ENCODE measurements at places on chromosomes 4 and X.

- no peak for DNase-seq
These were observed 209.4 kb upstream of the NEIL3 start for GRCh38 chr4:177100307-177100706.

DNA sequence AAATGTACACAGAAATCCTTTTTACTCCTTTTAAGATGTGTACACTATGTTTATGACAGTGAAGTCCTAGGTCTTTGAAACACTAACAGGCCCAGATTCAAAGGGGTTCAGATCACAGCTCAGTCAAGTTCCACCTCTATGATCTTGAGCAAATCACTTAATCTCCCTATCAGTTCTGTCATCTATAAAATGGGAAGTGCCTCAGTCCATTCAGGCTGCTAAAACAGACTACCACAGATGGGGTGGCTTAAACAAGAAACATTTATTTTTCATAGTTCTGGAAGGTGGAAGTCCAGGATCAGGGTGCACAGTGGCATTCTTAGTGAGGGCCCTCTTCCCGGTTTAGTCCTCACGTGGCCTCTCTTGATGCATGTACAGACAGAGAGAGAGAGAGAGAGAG is 117.1 kb downstream of the CORIN start:
- DNase-seq: no peak

GRCh38 chr4:72843466-72843865 is 226.1 kb downstream of the COX18 start:
- DNase-seq: no peak

- no peak for DNase-seq
These were observed 131.2 kb downstream of the GLRA3 start for GRCh38 chr4:174697896-174698295.

DNA sequence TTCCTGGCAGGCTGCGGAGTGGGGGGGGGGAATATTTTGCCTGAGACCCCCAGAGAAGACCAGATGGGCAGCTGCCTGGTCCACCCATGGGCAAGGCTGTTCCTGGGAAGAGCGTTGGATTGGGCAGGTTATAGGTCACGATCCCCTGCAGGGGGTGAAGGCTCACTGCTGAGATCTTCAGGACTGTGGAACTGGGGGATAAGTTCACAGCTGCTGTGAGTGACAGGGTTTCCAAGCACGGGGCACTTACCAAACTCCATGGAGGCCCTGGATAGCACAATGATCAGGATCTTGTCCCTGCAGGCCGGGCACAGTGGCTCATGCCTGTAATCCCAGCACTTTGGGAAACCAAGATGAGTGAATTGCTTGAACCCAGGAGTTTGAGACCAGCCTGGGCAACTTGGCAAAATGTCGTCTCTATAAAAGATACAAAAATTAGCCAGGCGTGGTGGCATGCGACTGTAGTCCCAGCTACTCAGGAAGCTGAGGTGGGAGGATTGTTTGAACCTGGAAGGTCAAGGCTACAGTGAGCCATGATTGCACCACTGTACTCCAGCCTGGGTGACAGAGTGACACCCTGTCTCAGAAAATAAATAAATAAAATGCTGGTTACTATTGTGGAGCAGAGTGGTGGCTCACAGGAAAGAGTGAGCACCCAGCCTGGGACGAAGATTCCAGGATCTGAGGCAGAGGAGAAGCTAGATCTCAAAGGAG is 68.0 kb upstream of the HELT start:
- no peak for DNase-seq

GRCh38 chr4:168118116-168118655 is 25.8 kb downstream of the ANXA10 start:
- DNase-seq: no peak

GRCh38 chr4:138595731-138596460 is 353.7 kb upstream of the SLC7A11 start:
- no peak for DNase-seq

GRCh38 chr4:23039818-23040217 is 347.1 kb downstream of the GBA3 start:
- DNase-seq: no peak

- DNase-seq: no peak
These were observed 11.0 kb upstream of the FGF5 start for GRCh38 chr4:80255329-80256095.

DNA sequence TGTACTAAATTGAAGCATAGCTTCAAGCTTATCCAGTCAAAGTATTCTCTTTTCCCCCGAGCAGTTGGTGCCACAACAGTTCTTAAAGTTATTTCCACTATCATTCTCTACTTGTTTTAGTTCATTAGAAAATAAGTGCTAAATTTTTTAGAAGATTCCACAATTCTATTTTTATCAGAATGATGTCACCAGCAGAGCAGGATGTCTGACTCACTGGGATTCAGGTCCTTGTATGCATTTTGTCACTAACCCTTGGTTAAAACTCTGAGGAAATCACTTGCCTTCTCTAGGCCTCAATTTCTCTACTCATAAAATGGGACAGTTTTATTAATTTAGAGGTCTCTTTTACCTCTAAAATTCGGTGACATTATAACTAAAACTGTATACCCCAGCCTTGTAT is 3.4 kb downstream of the DDX53 start:
- no peak for DNase-seq

GRCh38 chr4:27223326-27223725 is 362.7 kb downstream of the STIM2 start:
- no peak for DNase-seq

- no peak for DNase-seq
These were observed 108.1 kb downstream of the ATG4A start for GRCh38 chrX:108199691-108200090.

DNA sequence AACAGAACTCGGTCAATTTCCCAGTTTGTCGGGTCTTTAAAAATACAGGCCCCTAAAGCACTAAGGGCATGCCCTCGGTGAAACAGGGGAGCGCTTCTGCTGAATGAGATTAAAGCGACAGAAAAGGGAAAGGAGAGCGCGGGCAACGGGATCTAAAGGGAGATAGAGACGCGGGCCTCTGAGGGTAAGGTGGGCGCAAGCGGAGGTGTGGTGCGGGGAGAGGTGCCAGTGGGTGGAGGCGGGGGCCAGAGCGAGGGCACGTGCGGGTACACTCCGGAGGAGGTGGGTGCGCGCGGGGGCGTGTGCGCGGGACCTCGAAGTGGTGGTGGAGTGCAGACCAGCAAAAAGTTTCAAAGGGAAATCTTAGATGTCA is 787 bp upstream of the TET2 start:
- no peak for DNase-seq

- DNase-seq: no peak
These were observed 281.3 kb upstream of the FTHL17 start for GRCh38 chrX:31353095-31353494.

- no peak for DNase-seq
These were observed 323.6 kb upstream of the DIPK2B start for GRCh38 chrX:45524296-45524695.

- DNase-seq: no peak
These were observed 19.6 kb downstream of the NKX3-2 start for GRCh38 chr4:13524504-13525243.

GRCh38 chr4:184019667-184020623 is 114.8 kb downstream of the STOX2 start:
- no peak for DNase-seq

DNA sequence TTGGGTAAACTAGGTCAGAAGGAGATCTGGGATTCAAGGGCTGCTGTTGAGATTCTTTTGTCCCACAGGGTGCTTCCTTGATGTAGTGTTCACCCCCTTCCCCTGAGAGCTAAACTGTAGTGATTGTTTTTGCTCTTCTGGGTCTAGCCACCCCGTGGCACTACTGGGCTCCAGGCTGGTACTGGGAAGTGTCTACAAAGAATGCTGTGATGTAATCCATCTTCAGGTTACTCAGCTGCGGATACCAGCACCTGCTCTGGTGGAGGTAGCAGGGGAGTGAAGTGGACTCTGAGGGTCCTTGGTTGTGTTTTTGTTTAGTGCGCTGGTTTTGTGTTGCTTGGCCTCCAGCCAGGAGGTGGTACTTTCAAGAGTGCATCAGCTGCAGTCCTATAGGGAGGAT is 365.5 kb downstream of the ZNF674 start:
- no peak for DNase-seq
